ENCODE measurements at places on chromosomes 5 and 9.

DNA sequence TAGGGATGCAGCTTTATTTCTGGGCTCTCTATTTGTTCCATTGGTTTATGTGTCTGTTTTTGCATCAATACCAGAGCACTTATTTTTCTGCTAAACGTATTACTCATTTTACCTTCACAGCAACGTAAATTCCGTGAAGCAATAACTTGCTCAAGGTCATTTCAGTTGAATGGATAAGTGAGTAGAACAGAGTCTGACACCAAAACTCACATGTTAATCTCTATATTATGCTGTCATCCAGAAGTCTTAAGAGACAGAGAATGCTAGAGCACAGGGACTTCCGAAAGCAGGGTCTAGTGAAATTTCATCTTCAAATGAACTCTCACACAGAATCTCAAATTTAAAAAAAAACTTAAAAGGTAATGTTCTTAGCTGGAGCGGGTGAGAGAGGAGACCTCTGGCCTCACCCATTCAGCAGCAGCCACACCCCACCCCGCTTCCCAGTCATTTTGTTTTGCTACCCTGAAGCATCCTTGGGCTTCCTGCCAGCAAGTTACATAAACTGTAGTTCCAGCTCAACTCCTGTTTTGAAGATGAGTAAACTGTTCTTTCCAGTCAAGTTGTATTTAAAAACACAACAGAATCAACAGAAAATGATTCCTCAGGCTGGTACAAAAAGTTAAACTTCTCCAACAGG, 69.3 kb downstream of the TRIM36 start:
- DNase-seq: no peak

DNA sequence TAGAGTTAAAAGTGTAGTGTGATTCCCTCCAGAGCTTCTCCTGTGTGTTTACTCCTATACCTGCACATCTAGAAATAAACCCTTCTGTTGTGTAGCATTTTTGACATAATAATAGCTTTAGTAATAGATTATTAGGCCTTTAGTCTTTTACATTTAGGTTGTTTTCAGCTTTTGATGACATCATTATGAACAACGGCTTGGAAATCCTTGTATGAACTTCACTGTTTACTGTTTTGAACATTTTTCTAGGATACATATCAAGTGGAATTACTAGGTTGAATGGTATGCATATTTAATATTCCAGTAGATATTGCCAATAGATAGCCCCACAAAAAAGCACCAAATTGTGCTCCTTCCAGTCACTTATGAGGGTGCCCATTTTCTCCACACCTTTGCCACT, 174.0 kb downstream of the ARHGAP26 start:
- no peak for DNase-seq

- no peak for DNase-seq
Measured at GRCh38 chr5:18113721-18114120, 479.5 kb downstream of the TAF11L14 start.

- no peak for DNase-seq
Measured at GRCh38 chr5:84635235-84636055, 250.8 kb upstream of the EDIL3 start.

DNA sequence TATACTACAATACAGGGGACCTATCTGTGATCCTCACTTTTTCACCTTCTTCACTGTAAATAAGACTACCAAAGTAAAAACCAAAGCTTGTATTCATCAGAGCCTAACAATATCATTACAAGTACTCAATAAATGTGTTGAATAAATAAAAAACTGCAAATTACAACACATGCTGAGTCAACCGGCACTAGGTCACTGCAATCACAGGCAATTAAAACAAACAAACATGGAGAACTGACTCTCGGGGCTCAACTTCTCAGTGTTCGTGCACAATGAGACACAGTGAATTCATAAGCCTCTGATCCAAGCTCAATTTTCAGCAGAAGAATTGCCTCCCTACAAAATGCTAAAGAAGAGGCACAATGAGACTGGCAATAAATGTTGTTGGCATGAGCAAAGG, 69.2 kb downstream of the CDK5RAP2 start:
- no peak for DNase-seq

DNA sequence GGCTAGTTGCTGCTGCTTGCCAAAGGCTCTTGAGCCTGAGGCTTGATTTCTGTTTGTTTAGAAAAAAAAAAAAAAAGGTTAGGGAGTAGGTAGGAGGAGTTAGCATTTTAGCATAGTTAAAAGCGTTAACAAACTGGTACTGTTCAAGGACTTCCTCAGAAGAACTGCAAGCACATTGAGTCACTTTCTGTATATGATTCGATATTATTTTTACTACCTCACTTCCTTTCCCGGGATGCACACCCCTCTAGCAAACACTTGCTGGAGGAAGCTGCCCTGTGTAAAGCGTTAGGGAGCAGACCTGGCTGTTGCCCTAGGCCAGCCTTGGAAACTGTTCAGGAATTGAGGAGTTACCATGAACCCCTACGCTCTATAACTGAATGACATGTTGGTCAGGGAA, 15.7 kb upstream of the CEP120 start:
- no peak for DNase-seq

- DNase-seq: no peak
Measured at GRCh38 chr5:130397132-130397531, 492.9 kb downstream of the CHSY3 start.

GRCh38 chr5:146048994-146049703, 56.2 kb downstream of the PLAC8L1 start:
- peak; percentile 7 for DNase-seq

DNA sequence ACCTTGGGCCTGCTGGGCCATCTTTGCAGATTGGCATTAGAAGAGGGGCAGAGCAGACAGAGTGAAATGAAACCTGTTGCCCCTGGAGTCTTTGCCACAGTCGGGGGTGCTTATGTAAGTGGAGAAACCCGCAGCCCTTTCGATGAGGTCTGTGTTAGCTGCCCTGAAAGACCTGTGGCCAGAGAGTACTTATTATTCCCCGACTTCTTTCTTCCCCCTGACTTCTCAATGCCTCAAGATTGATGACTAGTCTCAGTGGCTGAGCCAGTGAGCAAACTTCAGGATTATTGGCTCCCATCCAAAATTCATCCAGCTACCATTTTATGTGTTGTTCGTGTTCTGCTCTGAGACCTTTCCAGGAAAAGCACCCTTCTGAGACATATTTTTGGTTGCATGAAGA, 7.6 kb downstream of the NTRK2 start:
- no peak for DNase-seq

DNA sequence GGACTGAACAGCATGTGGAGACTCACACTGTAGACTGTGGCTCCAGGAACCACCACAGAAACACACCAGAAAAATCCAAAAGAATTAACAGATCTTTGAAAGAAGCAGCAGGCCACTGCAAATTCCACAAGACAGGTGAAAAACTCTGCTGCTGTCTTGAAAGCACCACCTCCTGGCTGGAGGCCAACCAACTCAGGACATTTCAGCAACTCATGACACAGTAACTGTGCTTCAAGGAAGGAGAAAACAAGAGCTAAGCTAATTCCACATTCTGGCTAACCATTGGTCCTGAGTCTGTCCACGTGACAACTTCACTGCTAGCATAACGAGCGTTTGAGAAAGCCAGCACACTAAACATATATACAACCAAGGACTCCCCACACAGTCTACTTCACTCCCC, 625.1 kb downstream of the PRELID2 start:
- DNase-seq: no peak

DNA sequence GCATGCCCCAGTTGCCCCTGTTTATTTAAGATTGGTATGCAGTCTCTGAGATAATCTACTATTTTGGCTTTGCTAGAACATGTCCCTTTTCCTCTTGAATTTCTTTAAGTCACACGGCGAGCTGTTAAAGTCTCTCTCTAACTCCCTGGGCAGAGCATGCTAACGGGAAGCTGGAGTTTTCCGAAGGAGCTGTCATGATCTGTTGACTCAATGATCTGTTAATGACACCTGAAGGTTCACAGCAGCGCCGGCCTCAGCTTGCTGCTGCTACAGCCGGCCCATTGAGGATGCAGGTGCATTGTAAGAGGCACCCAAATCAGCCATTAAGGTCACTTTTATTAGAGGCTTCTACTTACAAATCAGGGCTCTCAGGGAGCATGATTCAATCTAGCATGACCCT, 1203.4 kb downstream of the MAT2B start:
- DNase-seq: no peak

GRCh38 chr9:20898885-20899554, 132.4 kb downstream of the HACD4 start:
- no peak for DNase-seq

- DNase-seq: no peak
Measured at GRCh38 chr9:109907400-109907799, 127.4 kb downstream of the PALM2AKAP2 start.

- no peak for DNase-seq
Measured at GRCh38 chr5:135422419-135422818, 23.4 kb upstream of the MACROH2A1 start.

DNA sequence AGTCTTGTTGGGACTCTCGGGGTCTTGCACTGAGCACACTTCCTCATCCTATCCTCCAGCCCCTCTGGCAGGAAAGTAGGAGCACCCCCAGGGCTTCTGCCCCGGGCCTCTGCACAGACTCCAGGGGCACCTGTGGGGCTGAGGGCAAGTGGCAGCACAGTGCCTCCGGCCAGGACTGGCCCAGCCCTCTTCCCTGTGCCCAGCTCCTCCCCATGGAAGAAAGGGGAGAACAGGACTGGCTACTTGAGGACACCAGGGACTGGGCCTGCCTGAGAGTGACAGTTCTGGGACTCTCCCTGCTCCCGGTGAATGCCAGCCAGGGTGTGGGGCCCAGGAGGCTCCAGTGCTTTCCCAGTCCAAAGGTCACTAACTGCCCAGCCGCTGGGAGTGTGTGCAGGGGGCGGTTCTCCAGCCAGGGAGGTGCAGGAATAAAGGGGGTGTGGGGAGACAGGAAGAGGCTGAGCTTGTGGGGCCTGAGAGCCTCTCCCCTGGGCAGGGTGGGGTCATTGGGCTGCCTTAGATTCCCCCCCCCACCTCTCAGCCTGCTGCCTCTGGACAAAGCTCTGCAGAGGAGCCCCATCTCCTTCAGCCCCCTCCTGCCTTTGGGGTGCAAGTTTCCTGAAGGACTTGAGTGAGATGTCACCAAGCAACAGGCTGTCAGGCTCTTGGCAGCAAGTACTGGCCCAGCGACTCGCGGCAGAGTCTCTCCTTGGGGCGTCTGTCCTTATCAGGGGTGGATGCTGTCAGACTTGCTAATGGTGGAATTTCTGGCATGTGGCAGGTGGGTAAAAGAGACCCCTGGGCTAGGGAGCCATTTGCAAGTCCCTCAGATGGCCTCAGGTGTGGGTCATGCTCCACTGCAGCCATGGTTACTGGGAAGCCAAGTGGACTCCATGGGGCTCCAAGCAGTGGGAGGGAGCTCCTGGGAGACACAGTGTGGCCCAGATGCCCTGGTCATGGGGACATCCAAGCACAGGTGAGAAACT, 19.1 kb upstream of the JADE2 start:
- DNase-seq: no peak

DNA sequence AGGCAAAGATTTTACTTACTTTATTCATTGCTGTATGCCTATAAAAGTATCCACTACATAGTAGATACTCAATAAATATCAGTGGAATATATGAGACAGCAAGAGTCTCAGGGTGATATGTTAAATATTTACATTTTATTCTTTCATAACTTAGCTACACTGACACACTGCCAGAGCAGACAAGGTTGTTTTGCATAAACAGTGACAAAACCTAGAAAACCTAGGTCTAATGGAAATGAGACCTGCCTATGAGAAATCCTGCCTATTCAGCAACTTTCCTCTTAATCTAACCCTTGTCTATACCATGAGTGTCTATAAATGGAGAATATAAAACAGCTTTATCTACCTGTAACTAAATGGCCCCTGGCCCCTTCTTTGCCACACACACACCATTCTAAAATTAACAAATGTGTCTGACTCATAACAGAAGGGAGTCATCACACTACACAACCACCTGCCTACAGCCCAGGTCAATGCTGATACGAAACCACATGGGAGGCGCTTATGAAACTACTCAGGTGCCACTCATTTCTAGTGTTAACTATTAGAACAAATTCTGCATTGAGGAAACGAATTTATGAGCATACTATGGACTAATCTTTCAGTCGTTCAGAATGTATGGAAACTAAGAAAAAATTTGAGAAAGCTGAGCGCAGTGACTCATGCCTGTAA, 60.3 kb downstream of the UBAP2 start:
- no peak for DNase-seq

DNA sequence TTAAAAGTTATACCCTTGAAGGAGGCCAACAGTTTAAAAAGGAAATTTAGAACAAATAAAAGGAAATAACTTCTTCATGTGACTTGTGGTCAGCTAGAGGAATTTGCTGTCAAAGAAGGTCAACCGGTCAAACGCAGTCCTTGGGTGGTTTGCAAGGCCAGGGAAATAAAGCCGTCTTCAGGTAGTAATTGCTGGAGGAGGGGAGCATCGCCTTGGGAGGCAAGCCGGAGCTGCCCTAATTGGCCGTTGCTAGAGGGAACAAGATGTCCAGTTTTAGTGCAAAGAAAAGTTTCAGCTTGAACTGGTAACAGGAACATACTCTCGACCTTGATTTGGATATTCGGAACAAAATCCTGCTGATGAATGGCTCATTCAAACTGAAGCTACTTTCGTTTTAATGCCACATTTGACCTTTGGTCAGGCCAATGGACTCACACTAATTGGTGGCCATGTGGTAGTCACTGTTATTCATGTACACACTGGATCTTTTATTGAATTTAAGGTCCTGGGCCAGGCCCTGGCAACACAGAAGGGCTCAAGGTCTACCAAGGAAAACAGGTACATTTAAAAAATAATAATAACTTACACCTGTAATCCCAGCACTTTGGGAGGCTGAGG, 47.0 kb upstream of the MYO10 start:
- DNase-seq: no peak

DNA sequence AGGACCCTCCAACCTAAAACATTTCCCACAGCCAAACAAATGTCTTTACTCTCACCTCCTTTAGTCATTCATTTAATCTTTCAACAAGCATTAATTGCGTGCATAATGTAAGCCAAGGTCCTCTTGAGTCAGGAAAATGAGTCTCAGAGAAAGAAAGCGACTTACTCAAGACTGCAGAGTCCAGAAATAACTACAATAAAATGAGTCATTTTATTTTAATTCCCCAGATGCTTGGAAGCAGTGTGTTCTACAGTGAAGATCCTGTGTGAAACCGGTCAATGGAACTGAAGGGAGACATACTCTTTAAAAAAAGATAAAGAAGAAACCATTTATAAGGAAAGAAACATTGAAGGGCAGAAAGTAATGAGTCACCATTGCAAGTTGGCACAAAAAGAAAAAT, 513.7 kb downstream of the CDK5RAP2 start:
- no peak for DNase-seq

DNA sequence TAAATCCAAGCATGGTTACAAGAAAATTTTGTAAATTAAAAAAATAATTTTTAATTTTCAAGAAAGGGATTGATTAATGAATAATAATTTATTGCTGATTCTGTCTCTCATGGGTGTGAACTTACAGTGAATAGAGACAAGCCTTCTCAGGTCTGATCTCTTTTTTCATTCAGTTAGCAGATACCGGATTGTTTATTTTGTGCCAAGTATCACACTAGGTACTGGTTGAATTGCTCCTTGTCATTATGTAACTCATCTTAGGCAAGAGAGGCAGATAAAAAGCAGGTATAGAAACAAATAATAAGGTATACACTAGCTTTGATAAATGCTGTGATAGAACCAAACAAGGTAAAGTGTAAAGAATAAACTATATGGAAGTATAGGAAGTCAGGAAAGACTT, 283.3 kb downstream of the PJA2 start:
- DNase-seq: no peak
